ENCODE measurements at places on chromosomes 5 and 9.

DNA sequence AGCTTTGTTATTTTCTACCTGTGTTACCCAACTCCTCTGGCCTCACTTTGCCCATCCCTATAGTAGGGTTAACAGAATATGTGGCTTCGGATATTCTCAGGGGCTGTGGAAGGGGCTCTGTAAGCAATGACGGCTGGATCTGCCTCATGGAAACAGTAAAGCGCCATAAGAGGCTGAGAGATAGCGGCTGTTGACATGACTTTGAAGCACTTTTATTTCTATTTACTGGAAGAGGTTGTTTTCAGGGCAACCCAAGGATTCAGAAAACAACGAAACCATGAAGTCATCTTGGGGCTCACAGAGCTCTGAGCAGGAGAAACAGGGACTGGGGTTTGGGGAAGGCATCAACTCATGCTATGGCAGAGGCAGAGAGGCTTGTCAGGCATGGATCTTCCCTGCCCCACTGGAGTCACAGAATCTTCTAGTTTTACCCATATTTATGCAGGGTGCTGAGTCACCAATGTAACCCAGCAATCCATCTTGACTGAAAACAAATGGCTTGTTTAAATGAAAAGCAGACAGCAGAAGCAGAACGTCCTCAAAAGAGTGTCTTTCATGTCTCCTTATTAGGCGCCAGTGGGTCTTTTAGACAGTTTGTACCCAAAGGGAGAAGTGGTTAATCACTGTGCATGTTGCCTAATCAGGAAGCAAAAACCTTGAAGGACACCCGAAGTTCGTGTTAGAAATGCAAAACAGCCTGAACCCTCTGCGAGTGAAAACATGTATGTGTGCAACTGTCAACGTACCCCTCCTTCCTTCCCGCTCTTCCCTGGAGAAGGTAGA, 113.0 kb downstream of the COL23A1 start:
- no peak for DNase-seq

DNA sequence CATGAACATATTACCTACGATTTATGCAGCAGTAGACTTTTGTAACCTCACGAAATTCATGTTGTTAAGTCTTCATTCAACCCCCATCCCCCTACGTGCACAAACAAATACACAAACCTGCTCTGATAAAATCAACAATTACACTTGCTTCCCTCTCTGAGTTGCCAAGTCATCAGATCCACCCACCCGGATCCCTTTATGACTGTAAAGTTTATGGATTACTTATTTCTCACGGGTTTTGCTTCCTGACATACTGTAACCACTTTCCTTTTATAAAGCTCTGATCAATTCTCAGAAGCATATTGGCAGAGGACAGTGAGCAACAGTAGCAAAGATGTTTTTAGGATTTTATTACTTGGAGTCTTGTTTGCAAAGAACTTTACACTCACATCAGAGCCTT, 70.5 kb downstream of the MLLT3 start:
- no peak for DNase-seq

GRCh38 chr9:124553738-124554137, 46.5 kb upstream of the NR5A1 start:
- no peak for DNase-seq

DNA sequence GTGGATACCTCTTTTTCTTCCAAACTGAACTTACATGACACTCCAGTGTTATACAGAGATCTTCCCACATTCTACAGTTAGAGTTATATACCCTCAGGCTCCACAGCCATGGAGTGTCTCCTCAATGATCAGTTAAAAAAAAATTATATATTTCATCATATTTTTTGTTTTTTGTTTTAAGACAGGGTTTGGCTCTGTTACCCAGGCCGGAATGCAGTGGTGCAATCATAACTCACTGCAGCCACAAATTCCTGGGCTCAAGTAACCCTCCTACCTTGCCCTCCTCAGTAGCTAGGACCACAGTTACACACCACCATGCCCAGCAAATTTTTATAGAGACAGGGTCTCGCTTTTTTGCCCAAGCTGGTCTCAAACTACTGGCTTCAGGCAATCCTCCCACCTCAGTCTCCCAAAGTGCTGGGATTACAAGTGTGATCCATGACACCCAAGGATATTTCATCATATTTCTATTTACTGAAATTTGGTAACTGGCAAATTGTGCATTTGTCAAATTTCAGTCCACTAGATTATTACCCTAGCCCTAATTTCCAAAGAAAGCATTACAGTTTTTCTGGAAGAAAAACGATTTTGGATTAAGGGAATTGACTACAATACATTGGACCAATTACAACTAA, 18.1 kb upstream of the SCAI start:
- no peak for DNase-seq

DNA sequence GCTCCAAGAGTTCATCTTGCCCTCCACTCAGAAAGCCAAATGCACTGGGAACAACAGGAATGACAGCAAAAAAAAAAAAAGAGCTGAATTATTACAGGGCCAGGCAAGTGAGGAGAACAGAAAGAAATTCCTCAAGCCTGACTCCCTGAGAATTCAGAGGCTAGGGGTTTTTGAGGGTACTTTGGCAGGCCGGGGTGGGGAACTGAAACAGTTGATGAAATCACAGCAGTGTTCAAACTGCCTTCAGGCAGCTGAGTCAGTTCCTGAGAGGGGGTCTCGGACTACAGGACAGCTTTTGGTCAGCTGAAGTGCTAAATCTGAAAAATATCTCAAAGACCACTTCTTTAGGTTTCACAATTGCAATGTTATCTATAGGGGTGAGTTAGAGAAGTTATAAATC, 419.4 kb downstream of the SEMA5A start:
- DNase-seq = no peak

GRCh38 chr9:7388755-7389154, 410.8 kb downstream of the DMAC1 start:
- no peak for DNase-seq

DNA sequence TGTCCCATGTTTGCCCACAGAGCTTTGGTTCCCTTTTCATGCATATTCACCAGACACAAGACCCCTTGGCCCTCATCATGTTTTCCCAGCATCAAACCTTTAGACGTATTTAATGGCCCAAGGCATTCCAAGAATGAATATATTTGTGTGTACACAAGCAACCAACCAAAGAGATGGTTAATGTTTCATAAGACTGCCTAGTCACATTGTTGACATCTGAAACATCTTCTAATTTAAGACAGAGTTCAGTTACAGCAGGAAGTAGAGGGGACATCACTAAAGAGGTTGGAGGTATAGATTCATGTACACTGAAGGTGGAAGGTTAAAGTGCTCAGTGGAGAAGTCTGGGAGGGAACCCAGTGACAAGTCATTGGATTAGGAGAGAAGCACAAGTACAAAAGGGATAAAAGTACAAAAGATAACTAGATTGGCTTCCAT, 49.1 kb downstream of the SUSD1 start:
- no peak for DNase-seq

DNA sequence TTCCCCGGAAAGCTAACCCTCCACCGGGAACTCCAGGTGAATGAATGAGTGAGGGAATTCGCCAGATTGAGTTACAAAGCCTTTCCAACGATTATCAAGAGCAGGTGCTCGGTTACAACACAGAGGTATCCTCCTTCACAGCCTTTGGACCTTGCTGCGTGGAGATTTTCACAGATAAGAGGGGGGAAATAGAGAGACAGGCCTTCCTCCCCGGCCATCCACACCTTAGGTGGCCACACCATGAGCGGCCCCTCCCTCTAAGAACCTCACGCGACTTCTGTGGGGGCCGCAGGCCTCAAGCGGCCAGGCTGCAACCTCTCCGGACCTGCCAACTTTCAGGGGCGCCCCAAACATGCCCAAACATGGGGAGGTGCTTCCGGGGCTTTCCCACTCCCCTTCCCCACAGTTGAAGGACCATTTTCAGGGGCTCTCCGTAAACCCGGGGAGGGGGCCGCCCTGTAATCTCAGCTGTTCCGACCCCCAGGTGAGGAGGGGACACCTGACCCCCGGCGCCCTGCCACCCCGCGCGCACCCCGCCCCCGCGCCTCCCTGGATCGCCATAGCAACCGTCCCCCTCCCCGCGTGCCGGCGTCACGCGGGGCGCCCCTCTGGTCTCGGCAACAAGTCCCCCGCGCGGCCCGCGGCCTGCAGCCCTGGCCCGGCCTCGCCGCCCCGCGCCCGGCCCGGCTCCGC, 603 bp downstream of the DENND1A start:
- DNase-seq = peak; percentile 73

GRCh38 chr5:124355928-124356327, 390.5 kb downstream of the ZNF608 start:
- DNase-seq = no peak

Data from H7 (cell line).